ENCODE measurements at places on chromosomes 7 and 10. TPM values are rescaled to one million over a fixed set of nuclear protein-coding genes. Genes with fewer than 3 reads are reported as not detected.

Gene CYP3A7
- total RNA-seq = not detected

Gene SAP25
- 174 TPM for total RNA-seq

Gene COMMD3
- 33.9 TPM for total RNA-seq

GRCh38 chr7:96998744-96999143 is 6.6 kb upstream of the DLX6 start:
- no peak for DNase-seq

DNA sequence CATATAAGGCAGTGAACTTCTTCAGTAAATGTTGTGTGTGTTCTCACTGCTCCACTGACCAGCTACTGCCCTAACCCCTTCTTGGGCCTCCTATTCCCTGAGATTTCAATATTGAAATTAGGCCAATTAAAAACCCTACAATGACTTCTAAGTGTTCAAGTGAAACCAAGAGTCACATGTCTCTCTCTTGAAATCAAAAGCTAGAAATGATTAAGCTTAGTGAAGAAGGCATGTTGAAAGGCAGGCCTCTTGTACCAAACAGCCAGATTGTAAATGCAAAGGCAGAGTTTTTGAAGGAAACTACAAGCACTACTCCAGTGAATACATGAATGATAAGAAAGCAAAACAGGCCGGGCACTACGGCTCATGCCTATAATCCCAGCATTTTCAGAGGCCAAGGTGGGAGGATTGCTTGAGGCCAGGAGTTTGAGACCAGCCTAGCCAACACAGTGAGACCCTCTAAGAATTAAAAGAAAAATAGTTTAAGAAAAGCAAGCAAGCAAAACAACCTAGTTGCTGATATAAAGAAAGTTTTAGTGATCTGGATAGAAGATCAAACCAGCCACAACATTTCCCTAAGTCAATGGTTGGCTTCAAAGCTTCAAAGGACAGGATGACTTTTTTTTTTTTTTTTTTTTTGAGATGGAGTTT is 22.3 kb downstream of the BRAF start:
- peak; percentile 67 for DNase-seq

GRCh38 chr10:127694580-127695193 is 42.3 kb upstream of the FOXI2 start:
- DNase-seq = no peak

DNA sequence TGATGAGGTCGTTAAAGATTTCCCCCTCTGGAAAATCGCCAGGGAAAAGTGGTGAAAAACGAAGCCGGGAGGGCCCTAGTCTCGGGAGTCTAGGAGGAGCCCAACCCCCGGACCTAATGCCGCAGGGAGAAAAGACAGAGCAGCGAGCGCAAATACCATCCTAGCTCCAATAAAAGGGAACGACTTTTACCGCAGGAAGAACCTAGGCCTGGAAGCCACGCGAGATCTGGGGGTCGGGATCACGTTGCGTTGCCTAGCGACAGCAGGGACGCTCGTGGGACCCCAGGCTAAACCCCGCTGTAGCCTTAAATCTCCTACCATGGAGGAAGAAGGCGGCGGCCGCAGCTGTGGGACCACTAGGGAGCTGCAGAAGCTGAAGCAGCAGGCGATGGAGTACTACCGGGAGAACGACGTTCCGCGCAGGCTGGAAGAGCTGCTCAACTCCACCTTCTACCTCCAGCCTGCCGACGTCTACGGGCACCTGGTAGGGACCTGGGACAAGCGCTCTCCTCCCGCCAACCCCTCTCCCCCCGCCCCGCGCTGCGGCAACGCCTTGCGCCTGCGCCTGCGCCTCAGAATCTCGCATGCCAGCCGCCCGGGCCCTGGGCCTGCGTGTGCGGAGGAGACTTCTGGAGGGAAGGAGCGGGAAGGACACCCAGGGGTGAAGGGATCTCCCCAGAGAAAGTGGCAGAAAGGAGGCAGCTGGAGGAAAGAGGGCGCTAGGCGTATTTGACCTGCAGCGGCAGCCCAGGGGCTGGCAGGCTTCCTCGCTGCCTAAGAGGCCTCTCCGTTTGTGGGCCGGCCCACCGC is at the start of gene ENO4:
Gene ENO4, plus strand, starts transcription at position 252 of the 810 bp plus-strand sequence. Its CDS starts 68 bp downstream, at position 320.
- no peak for DNase-seq

- no peak for DNase-seq
Observed at GRCh38 chr7:94514140-94514889, 4.7 kb downstream of the CASD1 start.

- DNase-seq = no peak
Observed at GRCh38 chr10:77835669-77836086, 90.9 kb downstream of the DLG5 start.

GRCh38 chr10:77007834-77008233 is 629.8 kb downstream of the KCNMA1 start:
- DNase-seq = no peak

DNA sequence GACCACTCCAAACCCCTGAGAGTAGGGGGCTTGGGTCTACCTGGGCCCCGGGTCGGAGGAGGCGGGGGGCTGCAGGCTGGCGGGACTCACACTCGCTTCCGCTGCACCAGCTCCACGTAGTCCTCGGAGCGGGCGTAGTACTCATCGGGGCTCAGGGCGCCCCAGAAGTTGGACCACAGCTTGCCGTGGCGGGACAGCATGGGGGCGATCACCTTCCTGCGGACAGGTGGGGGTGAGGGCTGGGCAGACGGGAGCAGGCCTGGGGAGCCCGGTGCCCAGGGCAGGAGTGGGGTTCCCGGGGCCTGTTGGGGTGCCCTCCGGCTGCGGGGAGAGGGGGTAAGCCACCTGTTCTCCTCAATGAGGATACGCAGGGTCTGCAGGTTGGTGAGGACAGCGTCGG is 5.9 kb downstream of the PLOD3 start:
- no peak for DNase-seq

DNA sequence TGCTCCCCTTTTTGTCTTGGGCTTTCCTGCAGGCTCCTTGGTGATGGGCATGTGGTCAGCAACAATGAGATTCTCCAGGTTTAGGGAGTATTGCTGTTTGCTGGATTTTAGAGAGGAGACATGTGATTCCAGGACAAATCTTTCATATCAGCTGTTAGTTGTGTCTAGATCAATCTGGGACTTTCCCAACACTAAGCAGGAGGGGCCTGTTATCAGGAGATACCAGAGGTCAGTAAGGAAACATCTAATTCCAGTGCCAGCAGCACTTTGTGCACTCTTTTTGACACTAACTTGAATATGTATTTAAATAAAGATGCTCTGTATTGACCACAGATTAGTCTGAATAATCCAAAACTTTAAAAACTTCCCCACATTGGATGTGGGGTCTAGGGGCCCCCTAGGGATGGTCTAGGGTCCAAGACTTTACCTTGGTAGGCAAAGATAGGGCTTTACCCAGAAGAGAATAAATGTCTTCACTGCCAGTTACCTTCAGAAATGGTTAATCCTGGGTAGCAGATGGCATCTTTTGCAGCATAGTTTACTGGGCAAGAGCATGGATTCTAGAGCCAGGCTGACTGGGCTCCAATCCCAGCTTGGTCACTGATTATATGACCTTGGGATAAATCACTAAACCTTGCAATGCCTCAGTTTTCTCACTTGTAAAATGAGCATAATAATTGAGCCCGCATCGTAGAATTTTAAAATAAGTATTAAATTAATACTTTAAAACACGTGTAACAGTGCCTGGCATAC is 6.4 kb upstream of the FIGNL1 start:
- no peak for DNase-seq

DNA sequence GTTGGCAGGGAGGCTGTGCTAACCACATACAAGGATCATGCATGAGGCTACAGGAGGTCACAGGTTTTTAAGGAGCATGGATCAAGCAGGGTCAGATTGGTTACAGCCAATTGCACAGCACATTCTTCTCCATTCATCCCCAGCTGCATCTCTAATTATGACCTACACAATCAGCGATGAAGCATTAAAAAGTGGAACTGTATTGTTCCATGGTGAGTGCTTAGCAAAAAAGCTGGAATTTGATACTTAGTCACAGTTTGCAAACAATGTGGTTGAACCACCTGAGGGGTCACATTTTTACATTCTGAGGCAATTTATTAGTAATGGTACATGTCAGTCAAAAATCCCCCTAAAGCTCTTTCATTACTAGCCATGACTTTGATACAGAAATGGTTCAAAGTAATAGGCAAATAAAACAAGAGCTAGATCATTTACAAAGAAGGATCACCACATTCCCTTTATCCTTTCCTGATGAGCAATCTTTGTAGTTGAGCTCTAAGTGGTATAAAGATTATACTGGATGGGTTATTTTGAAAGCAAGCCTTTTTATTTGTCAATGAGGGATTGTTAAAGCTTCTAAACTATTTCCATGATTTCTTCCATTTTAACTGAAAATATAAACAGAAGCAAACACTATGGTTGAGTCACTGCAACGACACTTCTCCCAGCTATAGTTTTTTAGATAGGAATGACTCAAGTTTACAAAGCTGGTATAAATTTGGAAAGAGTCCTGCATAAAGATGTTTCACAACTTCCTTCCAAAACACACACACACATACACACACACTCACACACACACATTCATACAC is 217.8 kb upstream of the SEMA3A start:
- no peak for DNase-seq

DNA sequence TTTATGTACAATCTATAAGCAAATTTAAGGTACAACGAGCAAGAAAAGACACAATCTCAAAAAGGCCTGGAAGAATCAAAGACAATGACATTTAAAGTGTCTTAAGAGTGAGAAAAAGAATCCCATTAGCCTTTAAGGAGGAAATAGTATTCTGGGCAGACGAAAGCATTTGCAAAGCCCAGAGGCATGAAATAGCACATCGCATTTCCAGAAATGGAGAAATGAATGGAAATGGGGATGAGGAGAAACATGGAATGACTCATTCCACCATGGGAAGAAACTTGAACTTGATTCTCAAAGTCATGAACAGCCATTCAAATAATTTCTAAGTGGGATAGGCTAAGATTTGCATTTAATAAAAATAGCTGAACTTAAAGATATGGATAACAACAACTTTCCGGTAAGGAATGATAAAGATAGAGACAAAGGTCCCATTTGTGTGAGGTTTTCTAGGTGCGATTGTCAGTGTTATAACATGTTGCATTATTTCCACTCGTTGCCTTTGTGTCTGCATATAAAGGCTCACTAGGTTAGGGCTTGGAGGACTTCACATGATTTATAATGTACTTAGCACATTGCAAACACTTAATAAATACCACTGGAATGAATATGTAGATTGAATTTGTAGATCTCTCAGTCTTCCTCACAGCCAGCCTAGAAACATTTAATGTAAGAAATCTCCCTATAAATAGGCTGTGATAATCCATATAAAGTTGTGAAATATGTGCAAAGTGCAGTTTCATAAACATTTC is 310.3 kb upstream of the KLF6 start:
- DNase-seq = no peak

- no peak for DNase-seq
Observed at GRCh38 chr10:31819391-31819820, 109.2 kb downstream of the ARHGAP12 start.

- no peak for DNase-seq
Observed at GRCh38 chr10:49521062-49521461, 17.9 kb downstream of the ERCC6 start.

GRCh38 chr7:27925573-27926201 is 185.7 kb downstream of the TAX1BP1 start:
- no peak for DNase-seq

All from naive thymus-derived CD4-positive, alpha-beta T cell (primary cell).